ENCODE measurements at places on chromosomes 16 and 17. TPM values are rescaled to one million over a fixed set of nuclear protein-coding genes. Genes with fewer than 3 reads are reported as not detected.

RIPOR1 gene
- total RNA-seq, result 46.5 TPM

GAS2L2 gene
- not detected for total RNA-seq

- DNase-seq, result no peak
Measured at GRCh38 chr17:61701334-61701733, 110.3 kb upstream of the NACA2 start.

- no peak for DNase-seq
Measured at GRCh38 chr17:64579917-64580316, 73.1 kb downstream of the CEP95 start.

- no peak for DNase-seq
Measured at GRCh38 chr17:78239489-78239931, 8.1 kb downstream of the TMEM235 start.

DNA sequence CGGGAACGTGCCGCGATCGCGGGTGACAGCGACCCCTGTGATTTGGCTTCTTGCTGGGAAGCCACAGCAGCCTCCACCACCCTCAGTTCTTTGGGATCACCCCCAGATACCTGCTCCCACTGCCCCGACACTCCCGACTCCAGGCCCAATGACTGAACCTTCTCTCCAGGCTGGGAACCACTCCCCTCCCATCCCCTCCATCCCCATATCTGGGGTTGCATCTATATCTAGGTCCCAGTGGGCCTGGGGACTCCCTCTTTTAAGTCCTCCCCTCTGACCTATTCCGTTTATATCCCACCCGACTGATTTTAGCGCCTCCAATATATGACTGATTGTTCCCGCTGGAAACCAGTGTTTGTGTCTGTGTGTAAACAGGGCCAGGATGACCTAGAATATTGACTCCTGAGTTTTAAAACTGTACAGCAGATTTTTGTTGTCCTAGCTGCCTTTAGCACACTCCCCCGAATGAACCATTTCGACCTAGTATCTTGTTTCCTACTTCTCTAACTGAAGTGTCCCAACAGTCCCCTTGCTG lies 667 bp downstream of the PSMD3 start:
- DNase-seq, result no peak

DNA sequence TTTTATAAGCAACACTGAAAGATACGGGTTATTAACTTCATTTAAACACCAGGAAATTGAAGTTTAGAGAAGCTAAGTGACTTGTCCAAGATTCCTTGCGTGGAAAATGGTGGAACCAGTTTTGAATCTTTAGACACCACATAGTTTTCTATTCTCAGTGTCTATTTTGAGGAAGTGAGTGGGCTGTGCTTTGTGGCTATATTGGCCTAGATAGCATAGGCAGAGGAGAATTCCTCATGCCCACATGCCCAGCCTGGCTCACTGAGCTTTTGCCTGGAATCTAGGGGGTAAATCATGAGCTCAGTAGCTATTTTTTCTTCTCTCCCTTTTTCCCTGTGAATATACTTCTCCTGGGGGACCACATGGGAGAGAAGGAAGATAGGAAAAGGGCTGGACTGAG lies 431.3 kb downstream of the HS3ST3B1 start:
- no peak for DNase-seq

GRCh38 chr16:3909791-3910583 lies 29.5 kb upstream of the CREBBP start:
- DNase-seq, result no peak

DNA sequence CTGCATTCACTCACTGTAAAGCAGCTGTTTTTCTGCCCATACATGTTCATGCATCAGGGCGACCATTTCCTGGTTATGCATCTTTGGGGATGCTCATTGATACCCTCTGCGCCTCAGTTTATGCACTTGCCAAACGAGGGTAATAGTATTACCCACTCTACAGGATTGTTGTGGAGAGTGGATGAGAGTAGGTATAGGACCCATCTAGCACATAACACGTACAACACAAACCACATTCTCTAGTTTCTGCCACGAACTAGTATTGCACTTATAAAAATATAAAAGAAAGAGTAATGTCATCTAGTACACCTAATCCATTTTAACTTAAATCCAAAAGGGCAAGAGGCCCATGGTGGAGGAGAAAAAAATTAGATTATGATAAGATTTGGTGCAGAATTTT lies 231.7 kb downstream of the SLC39A11 start:
- no peak for DNase-seq

DNA sequence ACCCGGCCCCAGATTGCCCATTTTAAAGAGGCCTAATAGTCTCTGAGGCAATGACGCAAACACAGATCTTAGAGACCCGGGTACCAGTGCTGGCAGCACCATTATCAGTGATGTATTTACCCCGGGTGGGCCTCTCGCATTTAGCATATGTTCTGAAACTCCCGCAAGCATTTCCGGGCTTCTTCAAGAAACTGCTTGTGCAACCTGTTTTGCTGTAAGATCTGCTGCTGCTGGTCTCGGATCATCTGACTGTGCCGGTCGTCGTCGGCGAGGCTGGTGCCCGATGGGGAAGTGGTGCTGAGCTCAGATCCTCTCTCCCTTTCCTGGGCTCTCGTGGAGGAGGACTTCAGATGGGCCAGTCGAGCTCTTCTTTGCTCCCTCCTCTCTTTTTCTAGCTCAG lies 12.5 kb downstream of the CEP295NL start:
- no peak for DNase-seq

- no peak for DNase-seq
Measured at GRCh38 chr17:58277107-58277801, 3.5 kb downstream of the MPO start.

DNA sequence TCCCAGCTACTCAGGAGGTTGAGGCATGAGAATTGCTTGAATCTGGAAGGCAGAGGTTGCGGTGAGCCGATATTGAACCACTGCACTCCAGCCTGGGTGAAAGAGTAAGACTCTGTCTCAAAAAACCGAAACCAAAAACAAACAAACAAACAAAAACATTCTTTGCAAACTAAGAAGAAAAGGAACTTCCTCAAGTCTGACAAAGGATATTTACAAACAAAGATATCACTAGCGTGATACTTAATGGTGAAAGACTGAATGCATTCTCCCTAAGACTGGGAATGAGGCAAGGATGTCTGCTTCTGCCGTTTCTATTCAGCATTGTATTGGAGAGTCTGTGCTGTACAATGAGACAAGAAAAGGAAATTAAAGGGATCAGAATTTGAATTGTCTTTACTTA lies 10.5 kb upstream of the MPO start:
- DNase-seq, result no peak
